ENCODE measurements at places on chromosomes 7 and 10.

GRCh38 chr10:84047258-84048010 lies 91.9 kb upstream of the GHITM start:
- DNase-seq: no peak

- no peak for DNase-seq
Measured at GRCh38 chr10:5960070-5960972, 17.0 kb downstream of the IL15RA start.

DNA sequence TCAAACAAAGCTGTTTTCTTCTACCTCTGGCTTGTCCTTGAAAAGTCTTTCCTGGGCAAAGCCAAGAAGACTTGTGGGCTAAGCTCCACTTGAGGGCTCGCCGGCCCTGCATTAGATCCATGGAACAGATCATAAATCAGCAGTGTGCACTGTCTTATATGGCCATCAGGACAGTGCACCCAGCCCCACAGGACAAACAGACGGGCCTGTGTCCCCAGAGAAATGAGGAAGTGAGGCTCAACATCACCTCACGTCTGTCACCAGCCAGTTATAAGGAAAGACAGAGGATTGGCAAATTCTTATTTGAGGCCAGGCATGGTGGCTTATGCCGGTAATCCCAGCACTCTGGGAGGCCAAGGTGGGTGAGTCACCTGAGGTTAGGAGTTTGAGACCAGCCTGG lies 12.3 kb upstream of the IFT22 start:
- no peak for DNase-seq

- no peak for DNase-seq
Measured at GRCh38 chr7:101550641-101551541, 78.2 kb downstream of the MYL10 start.

DNA sequence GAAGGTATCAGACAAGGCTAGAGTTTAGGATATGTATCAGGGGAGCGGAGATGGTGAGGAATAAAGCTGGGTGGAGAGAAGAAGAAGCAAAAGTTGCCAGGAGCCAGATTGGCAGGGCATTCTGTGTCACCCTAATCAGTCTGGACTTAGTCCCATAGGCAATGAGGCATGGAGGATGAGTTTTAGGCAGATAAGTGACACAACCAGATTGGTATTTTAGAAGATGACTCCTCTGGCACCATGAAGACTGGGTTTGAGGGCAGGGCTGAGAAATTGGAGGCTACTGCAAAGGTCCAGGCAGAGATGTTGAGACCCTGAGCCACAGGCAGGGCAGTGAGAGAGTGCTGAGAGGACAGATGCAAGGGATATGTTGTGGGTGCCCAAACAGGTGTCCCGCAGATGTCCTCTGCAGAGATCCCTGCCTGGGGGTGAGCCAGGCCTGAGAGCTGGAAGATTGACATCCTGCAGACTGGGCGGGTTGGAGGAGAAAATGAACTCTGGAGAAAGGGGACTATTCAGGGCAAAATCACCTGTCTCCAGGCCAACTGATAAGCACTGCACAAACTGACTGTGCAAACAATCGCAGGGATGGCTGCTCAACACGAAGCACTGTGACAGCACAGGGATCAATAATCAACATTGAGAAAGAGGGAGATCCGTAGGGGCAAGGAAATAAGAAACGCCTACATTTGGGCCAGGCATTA lies 11.9 kb upstream of the HABP2 start:
- DNase-seq: no peak

GRCh38 chr7:43249823-43250145 lies 137.3 kb downstream of the HECW1 start:
- no peak for DNase-seq

DNA sequence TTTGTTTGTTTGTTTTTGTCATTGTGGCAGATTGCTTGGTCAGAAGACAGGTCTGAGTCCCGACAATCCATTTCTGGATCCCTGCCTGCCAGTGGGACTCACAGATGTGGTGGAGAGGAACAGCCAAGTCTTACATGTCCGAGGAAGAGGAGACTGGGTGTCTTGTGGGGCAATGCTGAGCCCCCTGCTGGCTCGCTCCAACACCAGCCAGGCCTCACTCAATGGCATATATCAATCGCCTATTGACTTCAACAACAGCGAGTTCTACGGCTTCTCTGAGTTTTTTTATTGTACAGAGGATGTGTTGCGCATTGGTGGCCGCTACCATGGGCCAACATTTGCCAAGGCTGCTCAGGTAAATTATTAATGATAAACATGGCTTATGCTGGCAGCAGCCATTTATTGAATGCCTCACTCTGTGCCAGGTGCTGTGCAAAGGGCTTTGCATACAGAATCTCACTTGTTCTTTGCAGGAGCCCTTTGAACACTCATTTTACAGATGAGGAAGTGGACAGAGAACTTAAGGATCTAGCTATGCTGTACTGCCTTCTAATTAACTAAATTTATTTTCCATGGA lies 33.3 kb downstream of the COX15 start:
- DNase-seq: no peak

DNA sequence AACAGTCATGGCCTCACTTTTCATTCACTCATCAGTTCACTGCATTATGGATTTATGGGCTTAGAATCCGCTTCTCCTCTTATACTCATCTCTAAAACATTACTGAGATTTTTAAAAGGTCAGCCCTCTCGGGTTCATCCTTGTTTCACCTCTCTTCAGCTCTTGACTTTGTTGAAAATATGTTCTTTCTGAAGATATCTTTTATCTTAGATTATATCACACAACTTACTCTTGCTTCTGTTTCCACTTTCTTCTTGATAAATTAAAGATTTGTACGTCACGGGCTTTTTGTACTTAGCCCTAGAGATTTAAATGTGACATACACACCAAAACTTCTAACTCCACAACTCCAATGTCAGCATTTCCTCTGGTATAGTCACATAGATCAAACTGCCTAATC lies 342.5 kb upstream of the TMEM229A start:
- no peak for DNase-seq

DNA sequence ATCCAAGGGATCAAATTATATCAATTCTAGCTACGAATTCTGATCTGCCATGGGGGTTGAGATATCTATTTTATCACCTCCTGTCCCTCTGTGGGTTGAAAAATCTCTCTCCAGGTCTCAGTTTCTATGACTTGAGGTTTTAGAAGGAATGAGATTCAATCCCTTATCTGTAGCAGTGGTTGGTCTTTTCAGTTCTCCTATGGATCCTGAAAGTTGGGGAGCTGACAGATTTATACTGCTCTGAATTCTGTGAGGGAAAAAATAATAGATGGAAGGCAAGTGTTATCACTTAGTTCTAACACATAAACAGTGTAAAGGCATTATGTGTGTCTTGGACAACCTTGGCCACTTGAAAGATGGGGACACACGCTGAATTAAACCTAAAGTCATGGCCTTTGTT lies 15.8 kb upstream of the FBXW4 start:
- no peak for DNase-seq

DNA sequence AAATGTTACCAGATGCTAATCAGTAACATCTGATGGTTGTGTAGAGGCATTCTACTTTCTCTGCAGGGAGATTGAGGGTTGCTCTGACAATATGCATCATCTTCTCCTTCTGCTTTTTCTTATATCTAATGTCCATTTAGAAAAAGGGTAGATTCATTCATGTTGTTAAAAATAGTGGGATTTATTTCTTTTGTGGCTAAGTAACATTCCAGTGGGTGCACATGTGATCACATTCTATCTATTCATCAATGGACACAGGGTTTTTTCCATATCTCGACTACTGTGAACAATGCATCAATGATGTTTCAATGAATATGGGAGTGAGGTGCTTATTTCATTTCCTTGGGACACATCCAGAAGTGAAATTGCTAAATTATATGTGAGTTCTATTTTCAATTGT lies 103.9 kb downstream of the CRPPA start:
- DNase-seq: no peak

DNA sequence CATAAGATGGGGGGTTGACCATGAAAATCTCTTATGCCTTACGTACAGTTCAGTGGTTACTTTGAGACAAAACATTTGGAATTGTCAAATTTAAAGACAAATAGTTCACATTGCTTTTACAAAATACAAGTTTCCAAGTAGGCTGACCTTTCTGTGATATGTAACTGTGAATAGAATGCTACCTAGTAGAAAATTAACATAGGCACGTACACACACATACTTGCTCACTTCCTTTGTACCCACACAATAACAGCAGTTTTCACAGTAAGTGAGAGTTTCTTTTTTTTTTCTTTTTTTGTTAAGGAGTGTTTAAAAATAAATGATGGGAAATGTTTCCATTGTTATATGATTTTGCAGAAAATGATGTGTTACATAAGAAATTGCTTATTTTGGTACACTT lies 53.3 kb upstream of the SP8 start:
- no peak for DNase-seq

- DNase-seq: no peak
Measured at GRCh38 chr7:148480479-148481146, 110.0 kb upstream of the C7orf33 start.

- DNase-seq: no peak
Measured at GRCh38 chr10:111392159-111392558, 315.3 kb downstream of the ADRA2A start.

DNA sequence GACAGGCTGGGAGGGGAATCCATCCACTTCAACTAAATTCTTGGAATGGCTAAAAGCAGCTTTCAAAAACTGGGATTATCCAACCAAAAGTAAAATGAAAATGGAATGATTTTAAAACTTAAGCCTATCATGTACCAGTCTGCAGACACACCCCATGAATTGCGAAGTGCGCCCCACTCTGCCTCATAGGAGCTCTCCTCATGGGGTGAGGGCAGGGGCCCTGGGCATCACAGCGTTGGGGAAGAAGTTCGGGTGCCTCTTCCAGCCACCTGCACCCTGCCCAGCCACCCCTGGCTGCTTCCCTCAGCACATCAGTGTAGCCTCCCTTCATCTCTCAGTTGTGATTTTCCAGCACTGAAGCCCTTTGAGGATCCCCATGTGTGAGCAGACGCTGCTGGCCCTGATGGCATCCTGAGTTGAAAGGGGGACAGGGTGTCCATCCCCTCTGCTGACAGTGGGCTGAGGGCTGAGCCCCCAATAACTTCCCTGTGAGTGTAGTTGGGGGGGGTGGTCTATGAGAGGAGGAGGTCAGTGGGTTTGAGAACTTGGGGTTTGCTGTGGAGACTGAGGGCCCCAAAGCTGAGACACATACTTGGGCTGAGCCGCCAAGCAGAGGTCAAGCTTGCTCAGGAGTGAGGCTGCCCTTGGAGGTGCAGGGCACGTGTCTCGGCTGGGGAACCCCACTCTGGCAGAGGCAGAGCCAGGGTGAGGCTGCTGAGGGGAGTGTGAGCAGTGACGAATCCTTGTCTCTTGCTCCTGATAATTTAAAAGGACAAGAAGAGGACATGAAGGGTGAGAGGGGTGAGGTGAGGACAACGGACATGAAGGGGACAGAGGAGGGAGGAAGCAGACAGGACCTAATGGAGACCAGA lies 542.1 kb downstream of the TCERG1L start:
- no peak for DNase-seq

DNA sequence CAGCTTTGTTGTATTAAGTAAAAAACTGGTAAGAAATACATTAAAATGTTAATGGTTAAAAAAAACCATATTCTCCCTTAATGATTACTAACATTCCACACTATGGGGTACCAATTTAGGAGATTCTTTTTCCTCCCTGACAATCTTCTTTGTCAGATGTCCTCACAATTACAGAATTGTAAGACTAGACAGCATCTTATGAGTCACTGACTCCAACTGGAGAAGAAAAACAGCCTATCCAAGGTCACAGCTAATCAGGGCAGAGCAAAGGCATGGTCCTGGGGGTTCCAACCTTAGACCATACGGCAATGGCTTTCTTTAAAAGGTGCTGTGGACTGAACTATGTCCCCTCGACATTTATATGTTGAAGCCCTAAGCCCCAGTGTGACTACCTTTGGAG lies 127.6 kb downstream of the DLG5 start:
- no peak for DNase-seq

DNA sequence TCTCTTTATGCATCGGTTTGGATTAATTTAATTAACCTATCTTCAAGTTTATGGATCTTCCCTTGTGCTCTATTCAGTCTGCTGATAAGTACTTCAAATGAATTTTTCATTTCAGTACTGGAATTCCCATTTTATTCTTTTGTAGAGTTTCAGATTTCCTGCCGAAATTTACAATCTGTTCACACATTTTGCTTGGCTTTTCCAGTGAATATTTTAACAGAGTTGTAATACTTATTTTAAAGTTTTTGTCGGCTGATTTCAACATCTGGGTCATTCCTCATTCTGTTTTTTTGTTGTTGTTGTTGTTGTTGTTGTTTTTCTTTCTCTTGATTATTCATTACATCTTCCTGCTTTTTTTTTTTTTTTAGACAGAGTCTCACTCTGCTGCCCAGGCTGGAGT lies 89.9 kb upstream of the KCNMA1 start:
- DNase-seq: no peak

GRCh38 chr10:50419091-50419490 lies 167.8 kb upstream of the ASAH2 start:
- no peak for DNase-seq

DNA sequence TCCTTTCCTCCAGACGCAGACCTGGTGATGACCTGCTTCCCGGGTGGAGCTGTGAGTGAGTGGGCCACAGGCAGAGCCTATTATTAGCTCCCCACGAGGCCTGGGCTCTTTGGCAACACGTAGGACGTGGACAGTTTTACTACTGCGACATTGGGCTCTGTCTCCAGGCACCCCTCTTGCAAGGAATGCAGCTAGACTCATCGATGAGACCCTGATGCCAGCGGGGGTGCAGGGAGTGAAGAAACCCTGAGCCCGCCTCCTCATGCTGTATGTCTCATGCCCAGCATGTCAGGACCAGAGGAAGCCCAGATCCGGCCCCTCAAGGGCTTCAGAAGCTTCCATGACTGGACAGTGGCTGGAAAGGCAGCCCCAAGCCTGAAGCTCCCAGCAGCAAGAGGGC lies 161.9 kb downstream of the TCERG1L start:
- no peak for DNase-seq

GRCh38 chr10:73646598-73647041 lies 5.3 kb upstream of the MYOZ1 start:
- DNase-seq: no peak

DNA sequence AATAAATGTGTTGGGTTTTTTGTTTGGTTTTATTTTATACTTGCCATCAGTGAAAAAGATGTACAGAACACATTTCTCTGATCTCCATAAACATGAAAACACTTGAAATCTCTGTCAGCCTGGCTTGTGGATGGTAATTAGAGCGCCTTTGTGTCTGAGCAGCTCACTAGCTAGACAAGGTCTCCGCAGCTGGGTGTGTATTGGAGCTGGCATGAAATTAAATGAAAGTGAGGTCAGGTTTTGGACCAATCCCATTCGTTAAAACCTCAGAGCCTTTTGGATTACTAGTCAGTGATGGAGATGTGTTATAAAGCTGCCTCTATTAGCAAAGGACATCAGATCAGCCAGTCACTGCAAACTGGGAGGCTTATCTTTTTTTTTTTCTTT lies 2.7 kb downstream of the FRAT1 start:
- DNase-seq: no peak

- DNase-seq: no peak
Measured at GRCh38 chr7:81624021-81624592, 145.7 kb downstream of the HGF start.

GRCh38 chr7:140261105-140261486 lies 84.3 kb upstream of the KDM7A start:
- DNase-seq: no peak

- DNase-seq: no peak
Measured at GRCh38 chr10:69051710-69052487, 36.0 kb upstream of the SRGN start.

- no peak for DNase-seq
Measured at GRCh38 chr10:50572017-50572491, 51.7 kb downstream of the SGMS1 start.

- DNase-seq: no peak
Measured at GRCh38 chr10:91528080-91528479, 104.8 kb downstream of the PPP1R3C start.

- DNase-seq: no peak
Measured at GRCh38 chr10:112810711-112811151, 139.3 kb upstream of the TCF7L2 start.

GRCh38 chr10:3271354-3272115 lies 99.0 kb upstream of the PITRM1 start:
- DNase-seq: no peak
